ENCODE measurements at places on chromosomes 4 and X. TPM values are rescaled to one million over a fixed set of nuclear protein-coding genes. Genes with fewer than 3 reads are reported as not detected.
A peak's percentile ranks its signal among the peaks of the same experiment; 100 is the strongest.

The PCDH7 gene
- 30.9 TPM for total RNA-seq

The NRK gene
- 0.66 TPM for total RNA-seq

The TRIM75 gene
- total RNA-seq, result not detected

- no peak for DNase-seq
These were observed 514.2 kb upstream of the DIPK2B start for GRCh38 chrX:45714866-45715265.

DNA sequence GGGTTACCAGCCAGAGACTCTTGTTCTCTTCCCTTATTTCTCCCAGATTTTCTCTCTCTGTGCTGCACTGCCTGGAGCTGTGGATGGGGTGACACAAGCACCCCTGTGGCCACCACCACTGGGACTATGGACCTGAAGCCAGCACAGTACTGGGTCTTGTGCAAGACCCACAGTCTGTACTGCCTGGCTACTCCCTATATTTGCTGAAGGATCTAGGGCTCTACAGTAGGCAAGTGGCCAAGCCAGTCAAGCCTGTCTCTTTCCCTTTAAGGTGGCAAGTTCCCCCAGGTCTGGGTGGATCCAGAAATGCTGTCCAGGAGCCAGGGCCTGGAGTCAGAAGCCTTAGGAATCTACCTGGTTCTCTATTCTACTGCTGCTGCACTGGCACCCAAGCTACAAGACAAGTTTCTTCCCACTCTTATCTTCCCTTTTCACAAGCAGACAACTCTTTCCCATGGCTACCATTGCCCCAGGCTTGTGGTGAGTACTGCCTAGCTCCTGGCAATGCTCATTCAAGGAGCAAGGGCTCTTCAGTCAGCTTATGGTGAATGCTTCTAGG is 28.4 kb upstream of the CT47A1 start:
- no peak for DNase-seq

GRCh38 chr4:1802720-1803522 is 9.8 kb downstream of the FGFR3 start:
- DNase-seq, result no peak

DNA sequence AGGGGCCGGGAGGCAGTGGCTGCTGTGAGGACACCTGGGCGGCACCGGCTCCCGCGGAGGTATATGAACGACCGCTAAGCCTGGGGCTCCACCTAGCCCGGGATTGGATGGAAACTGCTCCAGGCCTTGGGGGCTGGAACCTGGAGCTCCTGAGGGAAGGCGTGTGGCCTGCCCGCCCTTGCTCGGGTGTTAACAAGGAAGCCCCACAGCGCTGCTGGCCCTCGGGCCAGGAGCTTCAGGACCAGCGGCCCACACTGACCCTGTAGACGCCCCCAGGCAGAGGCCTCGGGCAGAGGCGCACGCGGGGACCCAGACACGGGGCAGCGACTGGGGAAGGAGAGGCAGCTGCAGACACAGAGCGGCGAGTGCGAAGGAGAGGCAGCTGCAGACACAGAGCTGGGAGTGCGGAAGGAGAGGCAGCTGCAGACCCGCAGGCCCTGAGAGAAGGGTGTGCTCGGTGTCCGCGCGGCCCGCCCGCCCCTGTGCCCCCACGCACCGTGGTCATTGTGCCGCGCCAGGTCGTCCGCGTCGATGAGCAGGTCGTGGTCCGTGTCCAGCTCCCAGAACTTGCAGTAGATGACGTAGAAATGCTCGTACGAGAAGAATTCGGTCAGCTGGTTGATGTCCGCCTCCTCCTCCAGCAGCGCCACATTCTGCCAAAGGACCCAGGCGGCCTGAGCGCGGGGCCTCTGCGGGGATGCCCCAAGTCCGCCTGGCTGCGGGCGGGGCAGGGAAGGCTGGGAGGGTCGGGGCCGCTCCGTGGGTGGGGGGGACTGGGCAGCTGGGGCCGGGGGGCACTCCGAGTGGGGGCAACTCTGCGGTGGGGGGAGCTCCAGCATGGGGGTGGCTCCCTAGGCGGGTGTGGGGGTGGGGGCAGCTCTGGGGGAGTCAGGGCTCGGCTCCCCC is 26.7 kb upstream of the GTPBP6 start:
- DNase-seq, result no peak

GRCh38 chr4:53573696-53574095 is 17.6 kb downstream of the LNX1 start:
- DNase-seq, result no peak

DNA sequence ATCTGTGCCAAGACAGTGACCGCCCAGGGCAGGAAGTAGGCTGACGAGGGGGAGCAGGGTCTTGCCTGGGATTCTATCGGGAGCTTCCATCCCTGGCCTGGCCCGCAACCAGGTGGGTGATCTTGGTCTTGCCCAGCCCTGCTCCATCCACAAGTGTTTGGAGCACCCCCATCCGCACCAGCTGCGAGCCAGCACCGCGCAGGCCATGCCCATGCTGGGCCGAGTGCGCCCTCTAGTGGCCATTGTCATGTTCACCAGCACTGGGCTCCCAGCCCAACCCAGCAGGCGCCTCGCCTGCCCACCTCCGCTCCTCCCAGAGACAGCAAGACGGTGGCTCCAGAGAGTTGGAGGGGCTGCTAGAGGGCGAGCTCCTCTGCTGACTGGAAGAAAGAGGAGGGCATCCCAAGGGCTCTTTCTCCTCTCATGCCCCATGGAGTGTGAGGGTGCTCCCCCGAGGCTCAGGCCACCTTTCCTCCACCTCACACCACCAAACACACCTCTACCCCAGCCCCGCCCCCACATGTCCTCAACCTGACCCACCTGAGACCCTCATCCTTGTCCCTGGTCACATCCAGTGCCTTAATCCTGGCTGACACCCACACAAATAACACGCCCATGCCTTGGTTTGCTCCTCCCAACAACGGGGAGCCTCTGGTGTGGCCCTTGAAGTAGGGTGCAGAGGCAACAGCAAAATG is 9.8 kb upstream of the ATP2B3 start:
- peak; percentile 79 for DNase-seq
